ENCODE measurements at places on chromosomes 16 and 17.

DNA sequence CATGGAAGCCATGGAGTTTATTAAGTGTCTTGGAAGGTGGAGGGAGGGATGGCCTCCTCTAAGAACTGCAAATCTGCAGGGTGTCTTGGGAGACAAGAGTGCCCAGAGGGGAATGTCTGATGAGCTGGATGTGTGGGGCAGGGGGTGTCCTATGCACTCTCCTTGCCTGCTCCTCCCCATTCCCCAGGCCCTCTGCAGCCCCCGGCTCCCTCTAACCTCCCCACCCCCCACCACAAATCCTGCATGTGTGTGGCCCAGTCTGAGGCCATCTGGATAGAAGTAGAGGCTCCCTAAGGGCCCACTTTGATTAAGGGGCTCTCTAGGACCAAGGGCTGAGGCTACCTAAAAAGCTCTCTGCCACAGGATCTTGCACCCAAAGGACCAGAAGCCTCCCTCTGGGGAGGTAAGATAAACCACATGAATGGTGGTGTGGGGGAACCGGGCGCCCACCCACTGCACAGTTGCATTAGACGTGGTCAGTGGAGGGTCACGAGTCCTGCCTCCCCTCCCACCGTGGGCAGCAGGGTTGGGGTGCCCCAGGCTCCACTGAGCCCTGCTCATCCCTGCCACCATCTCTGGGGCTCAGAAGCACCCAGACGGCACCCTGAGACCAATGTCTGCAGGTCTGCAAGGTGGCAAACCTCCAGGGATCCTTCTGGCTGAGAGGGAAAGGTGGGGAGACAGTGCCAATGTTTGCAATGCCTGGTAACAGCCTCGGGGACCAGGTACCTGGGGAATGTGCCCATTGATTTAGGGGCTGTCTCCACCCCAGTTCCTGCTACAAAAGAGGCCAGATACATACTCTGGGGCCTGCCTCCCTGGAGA lies 618 bp downstream of the AANAT start:
- DNase-seq: no peak

- DNase-seq: peak; percentile 50
Observed at GRCh38 chr17:76353004-76353598, 615 bp downstream of the PRPSAP1 start.

- DNase-seq: no peak
Observed at GRCh38 chr17:18179196-18179595, 4.4 kb upstream of the ALKBH5 start.

GRCh38 chr17:78128551-78129350 lies at the start of gene TMC6:
TMC6 (minus strand) TSS chr17:78128755; CDS start chr17:78126832, 1,923 bp downstream.
- DNase-seq: peak; percentile 96

DNA sequence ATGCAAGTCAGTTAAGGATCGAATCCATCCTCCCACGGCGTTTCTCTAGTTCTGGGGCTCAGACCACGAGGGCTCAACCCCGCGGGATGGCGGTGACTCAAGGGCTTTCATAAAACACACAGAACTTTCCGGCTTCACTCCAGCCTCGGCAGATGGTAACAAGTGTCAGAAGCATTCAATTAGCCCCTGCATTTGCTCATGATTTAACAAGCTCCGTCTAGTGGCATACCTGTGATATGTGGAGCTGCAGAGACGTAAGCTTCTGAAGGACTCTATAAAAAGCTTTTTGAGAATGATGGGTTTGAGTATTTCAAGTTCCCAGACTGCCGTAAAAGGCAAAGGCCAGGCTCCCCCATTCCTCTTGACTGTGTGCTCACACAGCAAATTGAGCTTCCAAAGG lies 91.3 kb upstream of the SEC14L1 start:
- DNase-seq: no peak

GRCh38 chr16:84718-85406 lies 6.8 kb downstream of the MPG start:
- no peak for DNase-seq

DNA sequence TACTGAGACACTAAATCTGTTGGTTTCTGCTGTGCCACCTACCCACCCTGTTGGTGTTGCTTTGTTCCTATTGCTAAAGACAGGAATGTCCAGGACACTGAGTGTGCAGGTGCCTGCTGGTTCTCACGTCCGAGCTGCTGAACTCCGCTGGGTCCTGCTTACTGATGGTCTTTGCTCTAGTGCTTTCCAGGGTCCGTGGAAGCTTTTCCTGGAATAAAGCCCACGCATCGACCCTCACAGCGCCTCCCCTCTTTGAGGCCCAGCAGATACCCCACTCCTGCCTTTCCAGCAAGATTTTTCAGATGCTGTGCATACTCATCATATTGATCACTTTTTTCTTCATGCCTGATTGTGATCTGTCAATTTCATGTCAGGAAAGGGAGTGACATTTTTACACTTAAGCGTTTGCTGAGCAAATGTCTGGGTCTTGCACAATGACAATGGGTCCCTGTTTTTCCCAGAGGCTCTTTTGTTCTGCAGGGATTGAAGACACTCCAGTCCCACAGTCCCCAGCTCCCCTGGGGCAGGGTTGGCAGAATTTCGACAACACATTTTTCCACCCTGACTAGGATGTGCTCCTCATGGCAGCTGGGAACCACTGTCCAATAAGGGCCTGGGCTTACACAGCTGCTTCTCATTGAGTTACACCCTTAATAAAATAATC lies 14.6 kb downstream of the STH start:
- DNase-seq: no peak

DNA sequence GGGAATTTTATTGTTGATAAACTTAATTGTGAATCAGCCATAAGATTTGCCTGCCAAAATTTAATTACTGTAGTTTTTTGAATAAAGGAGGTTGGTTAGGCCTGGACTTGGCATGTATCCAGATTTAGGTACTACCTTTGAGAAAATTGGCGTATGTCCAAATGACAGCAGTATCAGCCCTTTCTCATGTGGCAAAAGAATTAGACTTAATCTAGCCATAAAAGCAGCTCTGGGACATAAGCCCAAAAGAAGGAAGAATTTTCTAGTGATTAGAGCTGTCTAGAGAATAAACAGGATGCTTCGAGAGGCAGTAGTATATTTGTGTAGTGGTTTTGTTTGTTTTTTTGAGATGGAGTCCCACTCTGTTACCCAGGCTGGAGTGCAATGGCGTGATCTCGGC lies 27.7 kb downstream of the PPM1E start:
- no peak for DNase-seq

DNA sequence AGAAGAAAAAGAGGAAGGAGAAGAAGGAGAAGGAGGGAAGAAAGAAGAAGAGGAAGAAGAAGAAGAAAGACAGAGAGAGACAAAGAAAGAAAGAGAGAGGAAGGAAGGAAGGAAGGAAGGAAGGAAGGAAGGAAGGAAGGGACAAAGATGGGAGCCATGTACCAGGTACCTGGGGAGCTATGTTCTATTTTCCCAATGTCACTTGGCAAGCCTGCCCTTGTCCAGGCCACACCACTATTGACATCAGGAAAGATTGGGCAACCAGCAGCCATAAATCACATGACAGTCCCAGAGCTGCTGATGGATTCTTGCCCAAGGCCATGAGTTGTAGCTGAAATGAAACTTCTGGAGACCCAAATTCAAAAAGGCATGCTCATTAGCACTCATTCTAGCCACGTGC lies 2.7 kb upstream of the CES1 start:
- no peak for DNase-seq

- no peak for DNase-seq
Observed at GRCh38 chr17:35766903-35767510, 6.3 kb downstream of the C17orf50 start.

- DNase-seq: no peak
Observed at GRCh38 chr16:9900576-9900975, 281.7 kb downstream of the GRIN2A start.

DNA sequence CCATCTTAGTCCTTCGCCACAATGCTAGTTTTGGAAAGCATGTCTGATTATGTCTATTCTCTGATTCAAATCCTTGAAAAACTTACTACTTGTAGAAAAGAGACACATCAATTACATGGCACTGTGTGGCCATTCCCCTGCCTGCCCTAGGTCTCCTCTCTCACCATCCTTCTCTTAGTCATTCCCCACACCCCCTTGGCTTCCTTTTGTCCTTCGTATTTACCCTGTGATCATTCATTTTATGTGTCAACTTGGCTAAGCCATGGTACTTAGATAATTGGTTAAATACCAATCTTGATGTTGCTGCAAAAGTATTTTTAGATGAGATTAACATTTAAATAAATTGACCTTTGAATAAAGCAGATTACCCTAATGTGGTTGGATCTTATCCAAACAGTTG lies 122.9 kb upstream of the CDH11 start:
- DNase-seq: no peak

DNA sequence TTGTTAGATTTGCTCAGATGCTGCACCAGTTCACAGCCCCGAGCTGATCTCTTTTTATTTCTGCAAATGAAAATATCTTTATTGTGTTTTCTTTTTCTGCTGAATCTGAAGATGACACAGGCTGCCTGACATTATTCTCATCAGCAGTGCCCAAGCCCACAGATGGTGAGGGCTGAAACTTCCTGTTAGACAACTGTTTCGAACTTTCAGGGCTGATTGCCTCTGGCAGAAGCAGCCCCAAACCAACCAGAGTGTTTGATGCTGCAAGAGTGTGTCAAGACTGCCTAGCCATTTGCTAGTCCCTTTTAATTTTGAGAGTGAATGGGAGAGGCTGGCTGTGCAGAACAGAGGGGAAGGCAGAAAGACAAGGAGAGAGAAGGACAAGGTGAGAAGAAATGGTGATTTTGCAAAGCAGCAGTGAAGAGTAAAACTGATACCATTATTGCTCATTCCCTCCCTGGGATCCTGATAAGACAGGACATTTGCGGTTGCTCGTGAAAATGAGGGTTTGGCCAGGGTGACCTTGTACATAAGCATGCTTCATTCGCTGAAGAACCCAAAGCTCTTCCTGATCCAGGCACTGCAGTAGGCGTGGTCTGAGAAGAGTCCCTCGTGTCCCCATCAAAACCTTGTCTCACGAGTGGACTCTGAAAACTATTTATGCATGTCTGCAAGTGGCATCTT lies 77.2 kb downstream of the TMEM114 start:
- no peak for DNase-seq

DNA sequence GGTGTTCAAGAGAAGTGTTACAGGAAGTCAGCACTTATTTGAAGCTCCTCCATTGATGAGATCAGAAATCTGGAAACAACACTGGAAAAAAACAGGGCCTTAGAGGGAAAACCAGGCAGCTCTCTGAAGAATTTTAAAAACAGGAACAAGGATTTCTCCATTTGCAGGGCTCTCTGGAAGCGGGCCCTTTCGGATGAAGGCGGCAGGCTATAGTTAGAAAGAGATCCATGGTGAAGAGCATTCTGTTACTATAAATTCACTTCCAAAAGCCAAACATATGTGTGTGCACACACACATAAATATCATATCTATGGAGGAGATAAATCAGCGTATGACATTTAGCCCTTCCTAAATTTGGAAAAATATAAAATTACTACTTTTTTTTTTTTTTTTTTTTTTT lies 42.6 kb upstream of the GRIN2A start:
- no peak for DNase-seq

DNA sequence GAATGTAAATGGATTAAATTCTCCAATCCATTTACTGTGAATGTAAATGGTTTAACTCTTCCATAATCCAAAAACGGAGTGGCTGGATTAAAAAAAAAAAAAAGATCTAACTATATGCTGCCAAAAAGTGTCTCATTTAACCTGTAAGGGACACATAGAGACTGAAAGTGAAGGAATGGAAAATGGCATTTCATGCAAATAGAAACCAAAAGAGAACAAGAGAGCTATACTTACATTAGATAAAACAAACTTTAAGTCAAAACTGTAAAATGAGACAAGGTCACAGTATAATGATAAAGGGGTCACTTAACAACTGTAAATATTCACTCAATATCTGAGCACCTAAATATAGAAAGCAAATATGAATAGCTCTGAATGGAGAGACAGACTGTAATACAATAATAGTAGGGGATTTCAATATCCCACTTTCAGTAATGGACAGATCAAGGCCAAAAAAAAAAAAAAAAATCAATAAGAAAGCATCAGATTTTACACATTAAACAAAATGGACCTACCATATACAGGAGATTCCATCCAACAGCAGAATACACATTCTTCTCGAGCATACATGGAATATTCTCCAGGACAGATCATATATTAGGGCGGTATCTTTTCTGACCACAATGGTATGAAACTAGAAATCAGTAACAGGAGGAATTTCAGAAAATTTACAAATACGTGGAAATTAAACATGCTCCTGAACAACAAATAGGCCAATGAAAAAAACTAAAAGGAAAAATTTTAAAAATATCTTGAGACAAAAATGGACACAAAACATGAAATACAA lies 36.4 kb downstream of the CDR2 start:
- DNase-seq: no peak

DNA sequence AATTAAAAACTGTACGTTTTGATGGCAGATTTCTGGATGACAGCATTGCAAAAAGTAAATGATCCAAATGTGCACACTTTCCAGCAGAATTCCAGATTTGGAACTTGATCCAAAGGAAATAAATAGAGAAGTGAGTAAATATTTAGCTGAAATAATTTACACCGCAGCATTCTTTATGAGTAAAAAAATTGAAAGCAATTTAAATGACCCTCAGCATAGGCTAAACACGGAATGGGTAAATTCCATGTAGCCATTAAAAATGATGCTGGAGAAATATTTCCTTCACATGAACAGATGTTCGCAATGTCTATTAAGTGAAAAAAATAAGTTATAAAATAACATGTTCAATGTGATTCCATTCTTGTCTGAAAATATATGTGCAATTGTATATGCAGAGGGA lies 424.8 kb downstream of the HS3ST3B1 start:
- no peak for DNase-seq

DNA sequence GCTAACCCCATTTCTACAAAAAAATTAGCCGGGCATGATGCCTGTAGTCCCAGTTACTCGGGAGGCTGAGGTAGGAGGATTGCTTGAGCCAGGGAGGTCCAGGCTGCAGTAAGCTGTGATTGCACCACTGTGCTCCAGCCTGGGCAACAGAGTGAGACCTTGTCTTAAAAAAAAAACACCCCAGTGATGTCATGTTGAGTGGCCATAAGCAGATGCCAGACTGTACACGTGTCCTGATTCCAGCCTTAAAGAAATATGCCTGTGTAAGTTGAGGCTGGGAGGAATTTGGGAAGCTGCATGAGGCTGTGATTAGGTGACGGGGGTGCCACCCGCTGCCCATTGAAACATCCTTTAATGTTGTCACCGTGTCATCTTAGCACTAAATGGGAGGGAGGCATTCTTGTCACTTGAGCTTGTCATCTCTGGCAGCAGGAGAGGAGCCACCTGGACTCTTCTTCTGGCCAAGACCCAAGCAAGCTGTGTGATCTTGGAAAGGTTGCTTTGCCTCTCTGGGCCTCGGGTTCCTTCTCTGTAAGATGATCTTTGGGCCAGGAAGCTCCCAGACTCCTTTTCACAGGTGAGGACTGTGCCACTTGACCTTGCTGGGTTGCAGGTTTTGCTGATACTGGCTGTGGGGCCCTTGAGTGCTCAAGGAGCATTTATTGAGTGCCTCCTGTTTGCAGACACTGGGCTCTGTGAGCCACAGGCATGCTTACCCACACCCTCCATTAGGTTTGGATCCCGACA lies 98.3 kb upstream of the CIBAR2 start:
- DNase-seq: no peak

DNA sequence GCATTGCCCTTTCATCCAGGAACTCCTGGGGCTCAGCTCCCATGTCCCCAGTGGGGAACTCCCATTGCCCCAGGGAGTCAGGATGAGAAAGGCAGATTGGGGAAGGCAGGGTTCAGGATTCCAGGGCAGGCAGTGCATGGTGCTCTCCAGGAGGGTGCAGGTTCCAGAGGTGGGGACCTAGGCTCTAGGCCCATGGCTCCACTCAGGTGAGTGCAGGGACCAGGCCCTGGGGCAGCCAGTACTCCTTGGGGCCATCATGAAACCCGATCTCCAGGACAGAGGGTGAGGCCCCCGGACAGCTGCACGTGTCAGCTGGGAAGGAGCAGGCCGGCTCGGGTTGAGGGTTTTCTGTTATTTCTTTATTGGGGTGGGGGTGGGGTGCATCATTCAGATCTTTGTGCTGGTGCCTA lies 1.3 kb upstream of the MTSS2 start:
- no peak for DNase-seq
